ENCODE measurements at places on chromosomes 7 and 10. TPM values are rescaled to one million over a fixed set of nuclear protein-coding genes. Genes with fewer than 3 reads are reported as not detected.
A peak's percentile ranks its signal among the peaks of the same experiment; 100 is the strongest.

The SPAG6 gene
- 0.12 TPM for total RNA-seq

- no peaks in the 10 kb centered on the region for H3K27me3 ChIP-seq
- DNase-seq, result no peak
- H3K4me3 ChIP-seq, result no peak overlapping the region
- no peak overlapping the region for H3K27ac ChIP-seq
- H3K4me1 ChIP-seq, result no peaks in the 10 kb centered on the region
- no peaks in the 10 kb centered on the region for H3K36me3 ChIP-seq
Measured at GRCh38 chr10:79275431-79275851, 71.8 kb upstream of the PPIF start.

DNA sequence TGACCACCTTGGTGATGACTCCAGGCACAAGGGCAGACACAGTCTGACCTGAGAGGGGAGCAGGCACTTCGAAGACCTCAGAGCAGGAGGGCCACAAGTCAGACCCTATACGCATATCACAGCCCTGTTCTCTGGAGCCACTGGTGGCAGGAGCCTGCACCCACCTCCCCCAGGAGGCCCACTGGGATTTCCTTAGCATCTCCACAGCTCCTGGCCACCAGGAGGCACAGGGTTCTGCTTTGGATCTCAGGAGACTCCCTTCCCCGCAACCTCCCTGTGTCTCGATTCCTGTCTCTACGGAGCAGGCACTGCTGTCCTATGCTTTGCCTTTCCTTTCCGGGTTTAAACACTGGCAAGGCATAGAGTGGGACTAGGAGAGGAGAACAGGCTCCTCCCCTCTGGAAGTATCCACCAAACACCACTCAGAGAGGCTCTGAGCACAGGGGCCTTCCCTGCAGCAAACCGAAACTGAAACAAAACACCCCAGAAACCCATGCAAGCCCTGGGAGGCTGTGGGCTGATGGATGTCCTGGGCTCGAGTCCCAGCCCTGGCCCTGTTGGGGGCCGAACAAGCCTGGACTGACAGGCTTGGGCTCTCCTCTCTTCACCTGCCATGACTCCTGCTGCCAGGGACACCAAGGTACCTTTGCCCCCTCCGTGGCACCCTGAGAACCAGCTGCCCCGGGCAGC lies 166.3 kb downstream of the NEURL1 start:
- no peaks in the 10 kb centered on the region for H3K4me1 ChIP-seq
- no peak overlapping the region for H3K4me3 ChIP-seq
- no peaks in the 10 kb centered on the region for H3K27me3 ChIP-seq
- H3K27ac ChIP-seq, result no peak overlapping the region

DNA sequence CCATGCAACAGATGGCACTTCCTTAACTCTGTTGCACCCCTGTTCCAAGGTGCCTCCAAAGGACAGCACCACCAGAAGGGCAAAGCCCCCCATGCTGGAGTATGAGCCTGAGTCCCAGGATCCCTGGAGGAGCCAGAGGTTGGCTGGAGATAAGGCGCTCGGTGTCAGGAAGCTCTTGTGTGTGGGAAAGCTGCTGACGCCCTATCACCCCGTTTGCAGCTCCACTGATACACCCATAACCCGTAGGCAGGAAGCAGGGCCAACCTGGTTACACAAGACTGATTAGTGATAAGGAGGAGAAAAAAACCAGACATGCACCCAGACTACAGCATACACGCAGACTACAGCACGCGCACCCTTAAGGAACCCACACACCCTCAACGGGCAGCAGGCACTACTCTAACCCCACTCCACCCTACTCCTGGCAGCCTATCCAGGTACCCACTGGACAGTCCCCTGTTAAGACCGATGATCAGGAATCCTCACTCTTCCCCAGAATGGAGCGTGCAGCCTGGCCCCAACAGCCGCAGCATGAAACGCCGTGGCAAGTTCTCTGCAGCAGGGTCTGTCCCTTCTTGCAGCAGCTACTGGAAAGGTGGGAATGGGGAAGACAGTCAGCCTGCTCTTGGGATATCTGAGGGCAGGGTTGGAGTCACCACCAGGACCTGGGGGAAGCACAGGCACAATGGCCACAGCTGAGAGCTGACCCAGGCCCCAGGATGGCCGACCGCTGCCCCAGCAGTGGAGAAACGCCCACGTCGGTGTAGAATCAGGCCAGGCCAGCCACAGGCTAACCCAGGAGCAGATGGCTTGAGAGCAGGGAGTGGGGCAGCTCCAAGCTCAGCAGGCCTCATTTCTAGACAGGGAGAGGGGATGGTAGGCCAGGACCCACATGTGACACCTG lies 38.3 kb upstream of the TUBB8 start:
- H3K36me3 ChIP-seq, result no peaks in the 10 kb centered on the region
- no peaks in the 10 kb centered on the region for H3K27me3 ChIP-seq
- H3K27ac ChIP-seq, result no peak overlapping the region
- no peak overlapping the region for H3K4me3 ChIP-seq

- H3K27me3 ChIP-seq, result no peaks in the 10 kb centered on the region
- H3K4me3 ChIP-seq, result no peak overlapping the region
- H3K27ac ChIP-seq, result no peak overlapping the region
- DNase-seq, result no peak
Measured at GRCh38 chr7:7664291-7664690, 23.7 kb downstream of the UMAD1 start.

- no peak for DNase-seq
- H3K4me3 ChIP-seq, result no peak overlapping the region
- H3K4me1 ChIP-seq, result no peaks in the 10 kb centered on the region
- no peaks in the 10 kb centered on the region for H3K36me3 ChIP-seq
Measured at GRCh38 chr10:61842755-61843497, 58.6 kb upstream of the ARID5B start.

DNA sequence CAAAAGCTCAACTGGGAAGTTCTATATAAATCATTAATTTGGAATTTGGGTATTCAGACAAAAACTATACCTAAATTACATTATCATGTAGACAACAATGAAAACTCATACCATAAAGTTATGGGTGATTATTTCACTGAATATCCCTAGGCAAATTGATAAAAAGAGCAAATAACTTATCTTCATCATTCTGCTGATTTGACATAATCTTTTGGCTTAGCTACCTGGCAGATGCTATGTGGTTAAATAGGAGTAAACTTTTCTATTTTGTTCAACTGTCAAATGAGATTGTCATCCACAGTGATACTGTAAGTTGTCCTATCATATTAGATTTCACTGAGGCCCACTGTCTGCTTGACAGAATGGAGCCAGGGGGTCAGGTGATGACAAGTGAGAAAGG lies 148.9 kb upstream of the FEZF1 start:
- H3K36me3 ChIP-seq, result no peaks in the 10 kb centered on the region
- H3K4me3 ChIP-seq, result no peak overlapping the region
- no peak overlapping the region for H3K27ac ChIP-seq
- no peaks in the 10 kb centered on the region for H3K27me3 ChIP-seq

GRCh38 chr10:99233689-99234037 lies 2.0 kb downstream of the HPSE2 start:
- peaks cover 100% of the 10 kb centered on the region for H3K27me3 ChIP-seq
- peaks cover 47% of the 10 kb centered on the region for H3K4me1 ChIP-seq
- no peaks in the 10 kb centered on the region for H3K36me3 ChIP-seq
- DNase-seq, result no peak

DNA sequence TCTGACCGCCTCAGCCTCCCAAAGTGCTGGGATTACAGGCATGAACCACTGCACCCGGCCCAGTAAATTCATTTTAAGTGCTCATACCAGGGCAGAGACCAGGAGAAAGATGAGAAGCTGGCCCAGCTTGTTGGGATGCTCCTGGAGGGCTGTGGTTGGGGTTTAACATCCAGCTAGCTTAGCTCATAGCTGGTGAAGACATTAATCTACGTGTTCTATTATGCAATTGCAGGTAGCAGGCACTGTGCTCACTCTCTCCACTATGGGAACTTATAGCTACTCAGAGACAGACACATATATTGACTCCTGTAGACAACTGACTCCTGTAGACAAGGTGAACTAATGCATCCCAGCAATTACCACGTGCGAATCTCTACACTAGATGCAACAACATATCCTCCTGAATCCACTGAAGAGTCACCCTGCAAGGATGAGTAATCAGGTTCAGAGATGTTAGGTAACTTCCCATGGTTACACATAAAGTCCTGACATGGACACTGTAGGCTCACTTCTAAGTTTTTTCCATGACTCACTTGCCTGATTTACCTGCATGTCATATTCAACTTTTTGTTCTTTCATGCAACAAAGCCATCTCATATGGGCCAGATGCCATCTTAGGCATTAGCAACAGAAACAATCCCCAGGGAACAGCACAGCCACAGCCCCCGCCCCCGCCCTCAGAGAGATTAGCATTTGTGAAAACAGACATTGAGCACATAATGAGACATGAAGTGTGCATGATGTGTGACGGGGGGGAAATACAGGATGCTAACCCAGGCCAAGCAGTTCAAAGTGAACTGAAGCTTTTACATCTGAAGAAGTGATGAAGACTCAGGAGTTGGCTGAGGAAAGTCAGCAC lies 37.2 kb downstream of the ERLIN1 start:
- peaks cover 18% of the 10 kb centered on the region for H3K36me3 ChIP-seq
- H3K4me3 ChIP-seq, result no peak overlapping the region
- H3K27me3 ChIP-seq, result no peaks in the 10 kb centered on the region
- H3K4me1 ChIP-seq, result no peaks in the 10 kb centered on the region
- no peak for DNase-seq

DNA sequence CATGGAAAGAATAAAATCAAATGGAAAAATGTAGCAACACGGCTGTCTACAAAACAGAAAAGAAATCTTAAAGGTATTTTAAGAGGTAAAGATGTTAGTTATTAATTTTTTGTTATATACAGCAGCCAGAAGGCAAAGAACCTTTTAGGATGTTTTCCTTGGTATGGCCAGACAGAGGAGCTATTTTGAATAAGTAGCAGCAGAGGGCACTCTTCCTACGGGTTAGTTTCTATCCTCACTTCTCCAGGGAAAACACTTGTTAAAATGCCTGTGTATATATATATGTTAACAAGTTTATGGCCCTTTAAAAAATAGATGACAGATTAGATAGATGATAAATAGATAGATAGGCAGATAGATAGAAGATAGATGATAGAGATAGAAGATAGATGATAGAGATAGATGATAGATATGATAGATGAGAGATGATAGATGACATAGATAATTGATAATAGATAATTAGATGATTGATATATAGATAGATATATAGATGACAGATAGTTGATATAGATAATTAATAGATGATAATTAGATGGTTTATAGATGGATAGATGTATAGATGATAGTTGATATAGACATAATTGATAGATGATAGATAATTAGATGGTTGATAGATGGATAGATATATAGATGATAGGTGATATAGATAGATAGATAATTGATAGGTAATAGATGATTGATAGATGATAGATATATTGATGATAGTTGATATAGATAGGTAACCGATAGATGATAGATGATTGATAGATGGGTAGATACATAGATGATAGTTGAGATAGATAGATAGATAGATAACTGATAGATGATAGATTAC lies 57.8 kb upstream of the WIPF3 start:
- no peak overlapping the region for H3K27ac ChIP-seq
- H3K4me1 ChIP-seq, result no peaks in the 10 kb centered on the region
- H3K36me3 ChIP-seq, result no peaks in the 10 kb centered on the region
- DNase-seq, result peak; percentile 77
- H3K4me3 ChIP-seq, result no peak overlapping the region

- H3K4me1 ChIP-seq, result peaks cover 33% of the 10 kb centered on the region
- H3K27me3 ChIP-seq, result no peaks in the 10 kb centered on the region
- H3K36me3 ChIP-seq, result no peaks in the 10 kb centered on the region
- H3K4me3 ChIP-seq, result no peak overlapping the region
Measured at GRCh38 chr7:38185395-38186307, 7.6 kb downstream of the STARD3NL start.

DNA sequence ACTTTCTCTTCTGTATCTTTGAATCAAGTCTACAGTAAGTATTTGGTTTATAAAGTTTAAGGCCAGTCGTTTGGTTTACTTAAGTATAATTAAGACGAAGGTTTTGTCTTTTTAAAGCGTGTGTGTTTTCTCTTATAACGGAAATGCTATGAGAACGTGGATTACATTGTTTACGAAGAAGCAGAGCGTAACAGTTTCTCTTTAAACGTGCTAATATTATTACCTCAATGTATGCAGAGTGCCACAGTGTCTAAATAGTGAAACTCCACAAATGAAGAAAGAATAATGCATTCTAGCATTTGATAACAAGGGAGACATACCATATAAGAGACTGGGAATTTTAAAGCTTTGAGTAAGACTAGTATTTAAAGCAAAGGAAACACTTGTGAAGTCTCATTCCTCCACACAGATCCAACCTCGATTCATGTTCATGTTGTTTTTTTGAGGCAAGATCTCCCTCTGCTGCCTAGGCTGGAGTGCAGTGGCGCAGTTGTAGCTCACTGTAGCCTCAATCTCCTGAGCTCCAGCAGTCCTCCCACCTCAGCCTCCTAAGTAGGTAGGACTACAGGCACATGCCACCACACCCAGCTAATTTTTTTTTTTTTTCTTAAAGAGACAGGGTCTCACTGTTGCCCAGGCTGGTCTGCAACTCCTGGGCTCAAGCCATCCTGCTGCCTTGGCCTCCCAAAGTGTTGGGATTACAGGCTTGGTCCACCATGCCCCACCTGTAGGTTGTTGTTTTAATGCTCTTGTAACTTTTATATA lies 75.1 kb downstream of the ANKRD61 start:
- H3K27me3 ChIP-seq, result no peaks in the 10 kb centered on the region
- H3K27ac ChIP-seq, result 0 out of 2 replicates have a peak overlapping the region, but pooled peaks have one; percentile 28
- H3K4me3 ChIP-seq, result peak overlapping the region; percentile 81
- peak; percentile 6 for DNase-seq
- peaks cover 11% of the 10 kb centered on the region for H3K4me1 ChIP-seq
- H3K36me3 ChIP-seq, result no peaks in the 10 kb centered on the region

Measured in GM23338 (cell line).